Stimulated activated CD8-positive, alpha-beta memory T cell treated with anti-CD3 and anti-CD28 coated beads, Interleukin-12 subunit alpha, Interleukin-12 subunit beta, amount 100 ng/mL, for 4 hours (primary cell): ENCODE measurements at places on chromosomes 11 and 22.

GRCh38 chr11:514606-515005, 7.6 kb upstream of the RNH1 start:
- DNase-seq, result no peak

DNA sequence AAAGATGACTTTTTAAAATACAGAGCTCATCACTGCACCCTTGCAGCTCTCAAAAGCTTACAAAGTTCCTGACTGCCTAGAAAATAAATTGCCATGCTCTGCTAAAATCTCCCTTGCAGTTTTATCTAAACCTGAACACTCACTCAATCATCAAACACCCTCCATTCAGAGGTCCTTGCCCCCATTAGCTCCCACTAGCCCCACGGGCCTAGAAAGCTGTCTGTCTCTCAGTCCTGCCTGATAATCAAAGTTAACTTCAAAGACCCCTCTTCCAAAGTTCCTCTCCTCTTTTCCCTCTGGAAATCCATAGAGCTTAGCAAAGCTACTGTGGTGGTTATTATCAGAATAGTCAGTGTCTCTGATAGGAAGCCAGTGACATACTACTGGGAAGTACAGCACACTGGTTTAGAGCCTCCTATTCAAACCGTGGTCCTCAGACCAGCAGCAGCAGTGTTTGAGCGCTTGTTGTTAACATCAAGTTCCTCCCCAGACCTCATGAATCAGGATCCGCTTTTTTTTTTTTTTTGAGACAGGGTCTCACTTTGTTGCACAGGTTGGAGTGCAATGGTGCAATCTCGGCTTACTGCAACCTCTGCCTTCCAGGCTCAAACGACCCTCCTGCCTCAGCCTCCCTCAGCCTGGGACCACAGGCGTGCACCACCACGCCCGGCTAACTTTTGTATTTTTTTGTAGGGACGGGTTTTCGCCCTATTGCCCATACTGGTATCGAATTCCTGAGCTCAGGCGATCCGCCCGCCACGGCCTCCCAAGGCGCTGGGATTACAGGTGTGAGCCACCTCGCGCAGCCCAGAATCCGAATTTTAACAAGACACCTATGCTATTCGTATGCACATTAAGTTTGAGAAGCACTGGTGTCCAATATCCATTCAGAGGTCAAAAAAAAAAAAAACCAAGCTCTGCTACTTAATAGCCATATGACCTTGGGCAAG, 1.2 kb downstream of the NDUFC2 start:
- DNase-seq, result no peak

DNA sequence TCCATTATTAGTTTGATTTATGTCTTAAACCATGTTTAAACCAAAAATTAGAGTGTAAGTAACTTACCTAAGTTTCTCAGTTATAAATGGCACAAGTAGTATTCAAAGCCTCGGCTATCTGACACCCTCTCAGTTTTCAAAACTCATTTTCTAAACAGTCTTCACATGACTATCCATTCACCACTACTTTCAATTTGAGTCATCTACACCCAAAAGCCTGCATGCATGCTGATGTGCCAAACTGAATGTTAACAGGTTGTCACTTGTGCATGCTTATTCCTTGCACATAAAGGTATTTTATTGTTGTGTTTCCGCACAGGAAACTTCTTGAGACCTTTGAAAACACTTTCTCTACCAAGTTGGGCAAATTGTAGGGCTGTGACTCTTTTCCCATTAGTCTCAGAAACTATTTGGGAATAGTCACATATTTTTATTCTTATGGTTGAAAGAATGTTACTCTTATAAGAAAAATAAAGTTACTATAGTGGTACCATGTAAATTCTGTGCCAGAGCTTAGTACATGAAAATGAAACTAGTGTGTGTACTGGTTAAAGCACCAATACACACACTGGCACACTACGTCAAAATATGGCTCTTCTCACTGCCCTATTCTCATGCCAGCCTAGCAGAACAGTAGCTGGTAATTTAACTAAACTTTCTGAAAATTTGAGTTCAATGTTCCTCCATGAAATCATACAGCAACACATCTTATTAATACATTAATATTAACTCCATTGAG, 2.2 kb upstream of the OR51E2 start:
- no peak for DNase-seq

- DNase-seq, result no peak
These were observed 10.5 kb upstream of the FUT4 start for GRCh38 chr11:94533206-94533605.

GRCh38 chr22:45424241-45424731, 10.8 kb downstream of the RIBC2 start:
- no peak for DNase-seq

DNA sequence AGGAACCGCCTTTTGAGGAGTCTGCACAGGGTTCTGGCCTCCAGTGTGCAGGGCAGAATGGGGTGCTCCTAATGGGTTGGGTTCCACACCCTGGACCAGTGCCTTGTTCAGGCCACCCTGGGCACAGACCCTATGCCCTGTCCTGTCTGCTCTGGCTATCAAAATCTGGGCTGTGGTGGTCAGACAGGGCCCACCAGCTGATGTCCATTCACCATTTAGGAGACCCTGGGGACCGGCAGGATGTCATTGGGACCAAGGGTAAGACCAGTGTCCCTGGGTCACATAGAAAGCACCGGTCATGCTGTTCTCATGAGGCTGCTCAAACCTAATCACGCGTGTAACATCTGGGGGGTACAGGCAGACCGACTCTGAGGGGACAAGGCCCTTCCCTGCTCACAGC, 37.3 kb downstream of the PARVG start:
- no peak for DNase-seq

- DNase-seq, result no peak
These were observed 63.0 kb downstream of the PPFIBP2 start for GRCh38 chr11:7576726-7577290.

GRCh38 chr22:42929838-42930155, 72.7 kb upstream of the ARFGAP3 start:
- DNase-seq, result no peak

DNA sequence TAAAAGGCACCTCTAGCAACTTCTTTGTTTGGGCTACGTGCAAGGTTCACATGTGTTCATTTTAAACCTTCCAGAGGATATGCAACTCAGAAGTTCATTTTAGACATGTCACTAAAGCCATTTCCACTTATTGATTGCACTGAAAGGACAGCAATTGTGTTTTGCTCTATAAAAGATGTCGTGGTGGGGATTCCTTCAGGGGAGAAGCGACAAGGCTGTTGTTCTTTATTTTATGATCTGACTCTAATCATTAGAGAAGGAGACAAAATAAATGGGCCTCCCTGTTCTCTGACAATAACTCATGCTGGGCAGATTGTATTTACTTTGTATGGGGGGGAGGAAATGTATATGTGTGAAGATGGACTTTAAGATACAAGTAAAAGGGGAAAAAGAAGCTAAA, 370.1 kb upstream of the ARHGAP42 start:
- DNase-seq, result no peak

DNA sequence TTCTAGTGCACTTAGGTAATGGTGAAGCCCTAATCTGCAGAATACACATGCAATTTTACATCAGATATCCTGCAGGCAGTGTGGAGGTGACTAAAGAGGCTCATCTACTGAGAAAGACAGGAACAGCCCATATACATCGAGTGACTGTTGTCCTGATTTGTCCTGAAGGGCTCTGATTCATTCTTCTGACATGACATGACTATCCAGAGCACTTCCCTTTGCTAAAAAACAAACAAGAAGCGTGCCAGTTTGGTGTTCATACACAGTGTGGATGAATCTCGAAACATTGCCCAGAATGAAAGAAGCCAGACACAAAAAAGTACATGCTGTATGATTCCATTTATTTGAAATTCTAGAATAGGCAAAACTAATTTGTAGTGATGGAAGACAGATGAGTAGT, 48.0 kb upstream of the AMPD3 start:
- DNase-seq, result no peak

- no peak for DNase-seq
These were observed 86.8 kb downstream of the GALNT18 start for GRCh38 chr11:11534981-11535380.

- no peak for DNase-seq
These were observed 15.6 kb upstream of the WDR74 start for GRCh38 chr11:62854825-62855570.

DNA sequence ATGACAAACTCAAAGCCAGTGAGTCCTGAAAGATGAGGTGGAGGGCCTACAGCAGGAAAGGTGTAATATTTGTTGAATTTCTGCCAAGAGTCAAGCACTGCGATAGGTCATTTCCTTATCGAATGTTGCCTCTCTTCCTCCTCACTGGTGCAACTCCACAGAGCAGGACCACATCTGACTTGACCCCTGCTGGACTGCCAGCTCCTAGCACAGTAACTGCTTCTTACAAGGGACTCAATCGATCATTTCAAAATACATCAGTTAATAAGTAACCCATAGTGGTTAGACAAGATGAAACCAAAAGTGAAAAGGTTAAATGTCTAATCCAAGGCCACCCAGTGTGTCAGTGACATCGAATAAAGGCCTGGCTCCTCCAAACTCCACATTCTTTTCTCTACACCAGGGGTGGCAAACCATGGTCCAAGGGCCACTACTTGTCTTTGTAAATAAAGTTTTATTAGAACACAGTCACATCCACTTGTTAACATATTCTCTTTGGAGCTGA, 98.5 kb upstream of the CSNK2A3 start:
- DNase-seq, result no peak

- no peak for DNase-seq
These were observed 354.4 kb downstream of the SOX6 start for GRCh38 chr11:16001899-16002426.

GRCh38 chr11:2508793-2509192, 64.0 kb downstream of the KCNQ1 start:
- DNase-seq, result no peak

DNA sequence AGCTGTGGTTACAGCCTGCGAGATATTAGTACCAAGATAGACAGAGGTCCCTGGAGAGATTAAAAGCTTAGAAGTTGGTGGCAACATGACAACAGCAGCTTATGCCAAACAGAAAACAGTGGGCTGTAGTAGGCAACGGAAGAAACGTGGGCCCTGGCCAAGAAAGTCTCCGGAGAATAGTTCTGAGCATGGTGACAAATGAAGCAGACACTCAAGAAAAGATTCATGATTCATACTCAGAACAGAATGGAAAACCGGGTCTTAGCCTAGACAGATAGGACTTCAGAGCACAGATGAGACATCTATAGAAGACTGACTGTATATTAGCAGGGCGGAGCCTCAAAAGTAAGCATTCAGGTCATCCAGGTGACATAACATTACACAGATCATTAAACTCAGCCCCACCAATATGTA, 727.4 kb downstream of the ETS1 start:
- no peak for DNase-seq

DNA sequence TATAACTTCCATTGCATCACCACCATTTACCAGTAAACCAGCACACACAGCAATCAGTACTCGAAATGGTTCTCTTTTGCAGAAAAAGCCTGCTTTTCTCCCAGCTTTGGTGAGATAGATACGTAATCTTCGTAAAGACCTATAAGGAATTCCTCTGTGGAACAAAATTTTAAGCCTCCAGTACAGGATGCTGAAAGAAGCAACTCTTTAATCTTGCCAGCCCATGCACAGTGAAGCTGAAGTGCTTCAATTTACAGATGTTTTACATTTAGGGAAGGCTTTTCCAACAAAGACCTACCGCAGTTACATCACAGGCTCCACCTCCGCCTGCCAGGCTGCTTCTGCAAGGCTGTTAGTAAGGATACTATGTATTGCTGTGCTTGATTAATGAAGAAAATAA, 1.9 kb downstream of the ELMOD1 start:
- no peak for DNase-seq

DNA sequence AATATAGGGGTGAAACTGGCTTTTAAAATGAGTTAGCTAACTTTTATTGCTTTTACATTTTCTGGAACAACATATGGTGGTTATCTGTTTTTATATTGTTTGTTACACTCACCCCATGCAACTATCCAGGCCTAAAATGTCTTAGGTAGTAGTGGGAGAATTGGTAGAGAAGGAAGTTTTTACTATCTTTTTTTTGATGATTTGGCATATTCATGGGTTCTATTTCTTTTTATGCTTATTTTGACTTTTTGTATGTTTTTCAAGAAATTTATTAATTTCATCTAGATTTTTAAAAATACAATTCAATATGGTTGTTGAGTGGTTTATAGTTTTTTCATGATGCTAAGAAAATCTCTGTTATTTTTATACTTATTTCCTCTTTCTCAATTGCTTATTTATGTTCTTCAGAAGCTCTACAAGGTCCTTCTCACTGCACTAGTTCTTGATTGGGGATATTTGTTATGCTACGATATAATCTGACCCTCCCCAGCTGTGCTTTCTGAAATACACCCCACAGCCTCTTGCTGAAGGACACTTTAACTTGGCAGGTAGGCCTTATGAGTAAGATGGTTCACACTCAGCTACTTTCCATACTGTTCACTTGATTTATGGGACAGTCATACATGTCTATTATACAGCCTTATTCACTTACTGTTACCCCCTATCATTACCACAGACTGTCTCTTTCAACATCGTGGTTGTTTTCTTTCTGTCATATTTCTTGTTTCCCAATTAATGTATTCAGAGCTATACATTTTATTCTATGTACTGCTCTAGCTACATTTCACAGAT, 431.2 kb downstream of the METTL15 start:
- DNase-seq, result no peak

- DNase-seq, result no peak
These were observed 40.5 kb downstream of the GRAMD4 start for GRCh38 chr22:46660604-46661201.

GRCh38 chr11:47394050-47394321, 14.4 kb upstream of the SLC39A13 start:
- no peak for DNase-seq

GRCh38 chr22:48748113-48748859, 1079.4 kb downstream of the BRD1 start:
- no peak for DNase-seq

DNA sequence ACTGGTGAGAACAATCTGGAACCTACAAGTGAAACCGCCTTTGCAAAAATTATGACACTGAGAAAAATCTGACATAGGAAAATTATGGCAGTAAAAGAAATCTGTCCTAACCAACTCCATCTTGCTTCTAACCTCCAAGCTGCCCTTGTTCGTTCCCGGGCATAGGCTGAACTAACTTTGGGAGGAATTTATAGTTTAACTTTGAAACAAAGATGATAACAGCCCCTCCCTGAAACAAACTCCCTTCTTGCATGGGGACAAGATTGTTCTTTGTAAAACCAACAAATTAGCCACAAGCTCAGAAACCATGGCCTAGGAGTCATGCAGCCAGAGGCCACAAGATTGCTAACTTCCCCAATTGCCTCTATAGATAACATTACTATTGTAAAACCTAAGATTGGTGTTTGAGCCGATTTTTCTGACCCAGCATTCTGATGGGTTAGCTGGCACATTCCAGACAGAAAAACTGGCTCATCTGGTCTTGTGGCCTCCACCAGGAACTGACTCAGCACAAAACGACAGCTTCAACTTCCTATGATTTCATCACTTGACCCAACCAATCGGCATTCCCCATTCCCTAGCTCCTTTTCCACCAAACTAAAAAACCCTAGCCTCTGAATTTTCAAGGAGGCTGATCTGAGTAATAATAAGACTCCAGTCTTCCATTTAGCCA, 3.6 kb upstream of the CCDC81 start:
- no peak for DNase-seq

GRCh38 chr11:1326435-1327063, 17.1 kb upstream of the TOLLIP start:
- DNase-seq, result no peak

- no peak for DNase-seq
These were observed 18.8 kb downstream of the MB start for GRCh38 chr22:35598396-35598710.

GRCh38 chr11:19105011-19105410, 12.0 kb upstream of the ZDHHC13 start:
- DNase-seq, result no peak
